ENCODE measurements at places on chromosomes 2 and 18. TPM values are rescaled to one million over a fixed set of nuclear protein-coding genes. Genes with fewer than 3 reads are reported as not detected.
A peak's percentile ranks its signal among the peaks of the same experiment; 100 is the strongest.

DNA sequence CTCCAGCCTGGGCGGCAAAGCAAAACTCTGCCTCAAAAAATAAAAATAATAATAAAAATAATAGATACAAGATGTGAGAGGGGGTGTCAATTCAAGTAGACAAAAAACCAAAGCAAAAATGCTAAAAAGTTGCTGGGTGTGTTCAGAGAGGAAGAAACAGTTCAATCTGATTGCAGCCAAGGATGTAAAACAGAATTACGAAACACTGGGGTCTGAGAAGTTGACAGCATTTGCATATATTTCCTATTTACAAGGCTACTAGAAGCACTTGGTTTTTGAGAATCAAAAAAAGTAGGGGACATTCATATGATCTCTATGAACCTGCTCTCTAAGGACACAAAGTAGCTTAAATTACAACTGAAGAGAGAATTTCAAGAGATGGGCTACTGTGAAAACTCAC is 7.6 kb downstream of the TRIP12 start:
- no peak for DNase-seq

DNA sequence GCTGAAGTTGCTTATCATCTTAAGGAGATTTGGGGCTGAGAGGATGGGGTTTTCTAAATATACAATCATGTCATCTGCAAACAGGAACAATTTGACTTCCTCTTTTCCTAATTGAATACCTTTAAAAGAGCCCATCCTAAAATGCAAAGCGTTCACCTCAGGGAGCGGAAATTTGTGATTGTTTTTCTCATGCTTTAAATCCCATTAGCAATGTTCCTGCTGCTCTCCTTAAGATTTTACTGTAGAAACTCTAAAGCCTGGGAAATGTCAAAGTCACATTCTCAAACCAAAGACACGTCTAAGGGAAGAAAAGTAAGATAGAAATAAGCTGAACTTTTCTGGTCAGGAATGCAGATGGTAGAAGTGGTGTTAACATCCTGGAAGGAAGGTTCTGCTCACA is 285.8 kb upstream of the MAP2 start:
- no peak for DNase-seq

Gene ASPRV1
- total RNA-seq, result 4.4 TPM

Gene KIF1A
- not detected for total RNA-seq

- DNase-seq, result no peak
Observed at GRCh38 chr2:45622336-45623075, 11.4 kb upstream of the SRBD1 start.

- DNase-seq, result no peak
Observed at GRCh38 chr2:141692829-141693228, 438.0 kb downstream of the LRP1B start.

Gene DUSP19
- total RNA-seq, result 0.29 TPM

Gene TMEM169
- total RNA-seq, result 0.97 TPM

- no peak for DNase-seq
Observed at GRCh38 chr2:6576302-6576701, 289.4 kb downstream of the CMPK2 start.

DNA sequence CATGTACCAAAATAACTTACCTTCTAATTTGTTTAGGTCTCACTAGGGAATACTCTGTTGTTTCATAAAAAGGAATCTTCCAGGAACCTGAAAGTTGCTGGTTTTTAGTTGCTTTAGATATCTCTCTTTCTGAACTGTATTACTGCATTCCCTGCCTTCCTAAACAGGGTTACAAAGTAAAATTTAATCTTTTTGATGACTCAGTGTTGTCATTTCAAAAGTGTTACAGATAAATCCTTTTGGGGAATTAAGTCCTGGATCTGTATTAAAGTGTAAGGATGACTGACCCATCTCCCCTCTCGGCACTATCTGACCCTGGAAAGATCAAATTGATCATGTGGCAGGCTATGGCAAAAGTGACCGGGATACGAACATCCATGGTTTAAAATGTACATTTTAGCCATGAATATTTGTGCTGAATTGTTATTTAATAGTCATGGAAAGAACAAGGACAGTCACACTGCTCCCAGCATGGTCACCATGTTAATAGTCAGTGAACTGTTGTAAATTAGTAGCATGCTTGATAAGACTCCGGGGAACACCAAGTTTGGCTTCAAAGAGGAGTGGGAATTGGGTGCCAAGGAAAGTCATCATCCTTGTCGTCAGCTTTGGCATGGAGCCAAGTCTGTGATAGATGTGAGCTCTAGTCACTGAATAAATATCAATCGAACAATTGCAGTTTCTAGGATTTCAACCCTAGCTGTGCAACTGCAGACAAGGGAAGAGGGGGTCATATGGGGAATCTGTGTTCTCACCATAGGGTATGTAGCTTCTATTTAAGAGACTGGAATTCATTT is 4.2 kb downstream of the PLEKHA3 start:
- peak; percentile 20 for DNase-seq

- DNase-seq, result no peak
Observed at GRCh38 chr2:46748735-46749531, 166.7 kb downstream of the MCFD2 start.

GRCh38 chr2:66452214-66452613 is 17.3 kb downstream of the MEIS1 start:
- DNase-seq, result no peak

Gene PDE1A
- total RNA-seq, result 13.1 TPM

DNA sequence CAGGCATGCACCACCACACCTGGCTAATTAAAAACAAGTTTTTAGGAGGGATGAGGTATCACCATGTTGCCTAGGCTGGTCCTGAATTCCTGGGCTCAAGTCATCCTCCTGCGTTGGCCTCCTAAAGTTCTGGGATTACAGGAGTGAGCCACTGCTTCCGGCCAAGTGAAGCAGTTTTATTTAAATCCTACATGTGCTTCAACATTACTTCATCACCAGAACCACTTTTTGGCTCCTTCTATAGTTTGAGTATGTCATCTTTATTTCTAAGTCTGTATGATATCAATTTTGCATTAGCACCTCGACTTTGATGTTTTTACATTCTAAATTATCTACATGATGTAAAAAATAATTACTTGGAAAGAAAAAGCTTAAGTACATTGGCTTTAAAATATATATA is 144.3 kb downstream of the FMNL2 start:
- DNase-seq, result no peak

Data from uterus (tissue), 4 donors.